Muscle of back (tissue), 13 donors: ENCODE measurements at places on chromosomes 11 and 22.

GRCh38 chr11:56842814-56843794 lies 94.6 kb upstream of the OR9G4 start:
- DNase-seq: no peak

- DNase-seq: no peak
Observed at GRCh38 chr22:22692707-22693530, 48.5 kb downstream of the GGTLC2 start.

DNA sequence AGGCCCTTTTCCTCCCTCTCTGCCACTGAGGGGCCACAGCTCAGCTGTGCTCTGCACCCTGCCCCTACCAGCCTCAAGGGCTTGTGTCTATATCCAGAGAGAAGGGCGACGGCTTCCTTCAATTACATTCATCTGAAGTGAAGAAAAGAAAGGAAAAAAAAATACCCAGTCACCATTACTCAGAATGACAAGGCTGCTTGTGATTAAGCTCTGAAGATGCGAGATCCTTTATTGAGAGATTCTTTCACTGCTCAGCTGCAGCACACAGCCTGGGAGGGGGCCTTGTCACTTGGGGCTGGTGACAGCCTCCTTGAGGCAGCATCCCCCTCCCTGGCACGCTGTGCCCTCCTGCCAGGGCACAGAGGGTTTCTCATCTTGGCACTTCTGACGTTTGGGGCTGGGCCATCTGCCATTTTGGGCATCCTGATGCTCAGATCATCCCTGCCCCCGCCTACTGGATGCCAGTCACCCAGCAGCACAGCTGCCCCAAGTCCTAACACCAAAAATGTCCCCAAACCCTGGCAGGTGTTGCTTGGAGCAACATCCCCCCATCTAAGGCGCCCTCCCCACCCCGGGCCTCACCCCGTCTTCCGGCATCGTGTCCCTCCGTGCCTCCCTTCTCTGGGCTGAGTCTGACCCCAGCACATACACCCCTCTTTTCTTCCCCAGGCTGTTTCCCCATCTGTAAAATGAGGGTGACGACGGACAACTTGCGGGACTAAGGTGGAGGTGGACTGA lies 1394.7 kb downstream of the BRD1 start:
- no peak for DNase-seq

- no peak for DNase-seq
Observed at GRCh38 chr22:37215890-37216289, 3.6 kb upstream of the SSTR3 start.

DNA sequence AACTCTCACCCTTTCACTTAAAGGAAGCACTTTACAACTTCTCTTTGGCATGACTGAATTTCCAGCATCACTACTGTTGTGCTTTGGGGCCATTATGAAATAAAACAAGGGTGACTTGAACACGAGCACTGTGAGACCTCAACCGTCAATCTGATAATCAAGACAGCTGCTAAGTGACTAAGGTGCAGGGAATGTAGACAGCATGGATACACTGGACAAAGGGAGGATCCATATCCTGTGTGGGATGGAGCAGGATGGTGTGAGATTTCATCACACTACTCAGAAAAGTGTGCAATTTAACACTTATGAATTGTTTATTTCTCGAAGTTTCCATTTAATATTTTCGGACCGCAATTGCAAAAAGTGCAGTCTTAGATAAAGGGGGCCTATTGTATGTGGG lies 16.1 kb upstream of the EXPH5 start:
- no peak for DNase-seq

DNA sequence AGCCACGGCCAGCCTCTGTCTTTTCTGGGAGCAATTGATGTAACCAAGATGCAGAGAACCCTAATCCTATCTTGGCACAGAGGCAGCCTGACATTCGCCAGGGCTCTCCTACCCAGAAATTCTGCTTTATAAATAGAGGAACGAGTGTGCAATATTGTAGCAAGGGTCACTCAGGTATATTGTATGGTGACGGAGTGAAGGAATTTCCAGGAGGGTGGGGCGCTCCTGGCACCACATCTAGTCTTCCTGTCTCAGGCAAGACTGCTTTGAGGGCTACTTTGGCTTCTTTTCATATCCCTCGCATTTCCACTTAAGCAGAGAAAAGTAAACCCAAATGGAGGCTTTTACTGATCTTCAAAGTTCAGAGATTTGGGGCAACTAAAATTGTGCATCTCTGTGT lies 114.4 kb downstream of the BARX2 start:
- no peak for DNase-seq

DNA sequence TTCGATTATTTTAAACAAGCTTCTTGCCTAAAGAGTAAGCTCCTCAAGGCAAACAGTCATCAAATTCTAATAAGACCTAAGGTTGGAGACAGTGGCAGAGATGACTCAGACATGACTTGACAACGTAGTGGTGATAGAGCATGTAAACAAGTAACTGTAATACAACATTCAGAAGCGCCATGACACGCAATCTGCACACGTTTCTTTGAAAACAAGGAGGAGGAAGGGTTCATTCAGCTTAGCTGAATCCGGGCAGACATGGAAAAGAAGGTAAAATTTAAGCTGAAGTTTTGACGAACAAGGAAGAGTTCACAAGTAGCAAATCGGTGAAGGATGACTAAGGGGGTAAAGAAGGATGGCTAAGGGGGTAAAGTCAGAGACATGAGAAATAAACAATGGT lies 152.4 kb upstream of the ZC3H12C start:
- no peak for DNase-seq

DNA sequence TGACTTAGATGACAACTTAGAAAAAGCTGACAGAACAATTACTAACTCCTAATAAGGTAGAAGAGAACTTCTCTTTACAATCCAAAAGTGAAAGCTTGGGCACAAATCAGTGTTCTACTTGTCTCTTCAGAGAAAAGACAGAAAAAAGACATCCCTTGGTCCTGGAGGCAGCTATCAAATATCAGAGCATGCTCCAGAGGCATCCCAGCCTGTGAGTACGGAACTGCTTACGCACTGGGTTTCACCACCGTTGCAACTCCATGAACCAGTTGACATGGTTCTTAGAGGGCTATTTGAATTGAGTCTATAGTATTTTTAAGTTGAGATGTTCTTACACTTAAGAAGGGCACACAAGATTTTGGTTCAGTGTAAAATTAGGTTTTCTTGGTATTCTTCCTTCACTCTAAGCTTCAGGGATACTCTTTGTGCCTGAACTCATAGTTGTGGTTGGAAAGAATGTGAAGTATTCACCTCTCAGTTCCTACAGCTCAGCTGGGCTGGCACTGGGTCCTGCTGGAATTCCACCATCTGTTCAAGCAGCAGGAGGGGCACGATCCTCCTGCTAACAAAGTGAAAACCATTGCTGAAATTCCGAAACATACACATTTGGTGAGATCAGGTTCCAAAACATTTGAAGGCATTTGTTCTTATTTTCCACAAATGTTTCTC lies 6.3 kb downstream of the AKIP1 start:
- DNase-seq: peak; percentile 87
